HT-29 (cell line): ENCODE measurements at places on chromosomes 2 and 18.

GRCh38 chr2:152024477-152024876 lies 74.4 kb downstream of the CACNB4 start:
- no peak for DNase-seq

GRCh38 chr2:132479155-132479554 lies 62.5 kb downstream of the GPR39 start:
- no peak for DNase-seq

DNA sequence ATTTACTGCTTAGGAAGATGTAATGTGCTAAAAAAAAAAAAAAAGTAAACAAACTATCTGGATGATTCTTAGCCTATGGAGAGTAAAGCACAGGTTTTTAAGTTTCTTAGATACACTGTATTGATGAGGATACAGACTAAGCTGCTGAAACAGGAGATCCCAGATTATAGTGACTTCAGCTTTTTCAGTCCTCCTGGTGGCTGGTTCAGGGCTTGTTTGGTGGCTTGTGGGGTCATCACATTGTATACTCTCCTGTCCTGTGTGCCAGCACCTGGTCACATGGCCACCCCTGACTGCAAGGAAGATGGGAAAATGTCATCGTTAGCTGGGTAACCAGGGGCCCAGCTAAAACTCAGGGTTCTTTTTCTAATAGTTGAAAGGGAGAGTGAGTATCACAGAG lies 31.4 kb downstream of the RAB31 start:
- no peak for DNase-seq

GRCh38 chr2:60294901-60295635 lies 258.4 kb downstream of the BCL11A start:
- no peak for DNase-seq

DNA sequence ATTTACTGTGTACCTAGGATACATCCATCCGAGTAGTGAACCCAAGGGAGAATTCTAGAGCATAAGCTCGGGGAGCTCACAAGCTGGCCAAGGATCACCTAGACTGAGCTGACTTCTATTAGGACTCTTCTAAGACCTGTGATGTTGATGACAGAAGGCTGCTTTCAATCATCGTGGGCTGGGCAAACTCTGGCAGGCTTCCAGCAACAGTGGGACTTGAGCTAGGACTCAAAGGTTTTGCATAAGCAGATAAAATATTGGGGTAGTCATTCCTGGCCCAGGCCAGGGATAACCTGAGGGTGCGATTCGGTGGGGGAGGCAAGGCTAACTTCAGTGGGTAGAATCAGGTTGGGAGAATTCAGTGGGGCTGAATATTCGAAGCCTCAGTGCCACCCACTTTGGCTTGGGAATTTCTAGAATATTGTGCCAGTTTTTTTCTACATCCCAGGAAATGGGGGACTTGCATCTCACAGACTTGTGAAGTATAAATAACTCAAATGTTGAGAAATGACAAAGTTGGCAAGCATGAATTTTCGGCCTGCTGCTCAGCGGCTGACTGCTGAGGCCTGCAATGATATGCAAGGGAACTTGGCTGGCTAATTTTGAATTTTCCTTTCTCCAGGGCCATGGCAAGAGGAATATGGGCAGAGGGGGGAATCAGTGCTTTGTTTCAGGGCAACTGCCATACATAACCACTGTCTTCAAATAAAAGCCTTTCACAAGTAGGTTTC lies 274.3 kb downstream of the PRKCE start:
- no peak for DNase-seq
